Smooth muscle cell of the brain vasculature (primary cell): ENCODE measurements at places on chromosomes 2 and 18.

GRCh38 chr2:191686066-191686465, 8.1 kb downstream of the NABP1 start:
- DNase-seq = no peak

DNA sequence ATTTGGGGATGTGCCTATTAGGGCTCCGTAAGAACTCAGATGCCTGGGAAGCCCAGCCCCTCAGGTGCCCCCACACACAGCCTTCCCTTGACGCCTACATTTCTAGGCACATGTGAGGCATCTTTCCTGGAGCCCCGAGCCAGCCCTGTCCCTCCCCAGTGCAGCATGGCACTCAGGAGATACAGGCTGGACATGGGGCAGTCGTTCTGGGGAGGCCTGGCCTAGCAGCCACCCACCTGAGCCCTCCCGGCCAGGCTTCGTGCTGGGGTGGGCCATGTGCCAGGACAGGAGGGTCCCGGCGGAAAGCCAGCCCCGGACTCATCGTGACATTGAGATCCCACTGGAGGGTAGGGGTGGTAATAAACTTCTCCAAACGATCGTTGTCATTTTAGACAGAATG, 15.2 kb downstream of the BOK start:
- no peak for DNase-seq

- no peak for DNase-seq
These were observed 40.4 kb downstream of the VWA3B start for GRCh38 chr2:98127229-98127989.

GRCh38 chr2:183126635-183127034, 2.4 kb downstream of the NUP35 start:
- no peak for DNase-seq

- no peak for DNase-seq
These were observed 564.2 kb downstream of the TSN start for GRCh38 chr2:122319539-122320132.

- DNase-seq = no peak
These were observed 26.1 kb downstream of the MPHOSPH10 start for GRCh38 chr2:71156573-71156972.

DNA sequence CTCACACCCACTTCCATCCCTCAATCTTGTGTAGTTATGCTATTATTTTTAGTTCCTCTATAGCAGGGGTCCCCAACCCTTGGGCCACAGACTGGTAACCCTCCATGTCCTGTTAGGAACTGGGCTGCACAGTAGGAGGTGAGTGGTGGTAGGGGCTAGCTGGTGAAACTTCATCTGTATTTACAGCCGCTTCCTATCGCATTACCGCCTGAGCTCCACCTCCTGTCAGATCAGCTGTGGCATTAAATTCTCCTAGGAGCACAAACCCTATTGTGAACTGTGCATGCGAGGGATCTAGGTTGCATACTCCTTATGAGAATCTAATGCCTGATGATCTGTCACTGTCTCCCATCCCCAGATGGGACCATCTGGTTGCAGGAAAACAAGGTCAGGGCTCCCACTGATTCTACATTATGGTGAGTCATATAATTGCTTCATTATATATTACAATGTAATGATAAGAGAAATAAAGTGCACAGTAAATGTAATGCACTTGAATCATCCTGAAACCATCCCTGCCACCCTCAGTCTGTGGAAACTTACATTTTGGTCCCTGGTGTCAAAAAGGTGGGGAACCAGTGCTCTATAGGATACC, 1.6 kb upstream of the RAB11FIP5 start:
- DNase-seq = no peak
